ENCODE measurements at places on chromosomes 5 and 9.
A peak's percentile ranks its signal among the peaks of the same experiment; 100 is the strongest.

DNA sequence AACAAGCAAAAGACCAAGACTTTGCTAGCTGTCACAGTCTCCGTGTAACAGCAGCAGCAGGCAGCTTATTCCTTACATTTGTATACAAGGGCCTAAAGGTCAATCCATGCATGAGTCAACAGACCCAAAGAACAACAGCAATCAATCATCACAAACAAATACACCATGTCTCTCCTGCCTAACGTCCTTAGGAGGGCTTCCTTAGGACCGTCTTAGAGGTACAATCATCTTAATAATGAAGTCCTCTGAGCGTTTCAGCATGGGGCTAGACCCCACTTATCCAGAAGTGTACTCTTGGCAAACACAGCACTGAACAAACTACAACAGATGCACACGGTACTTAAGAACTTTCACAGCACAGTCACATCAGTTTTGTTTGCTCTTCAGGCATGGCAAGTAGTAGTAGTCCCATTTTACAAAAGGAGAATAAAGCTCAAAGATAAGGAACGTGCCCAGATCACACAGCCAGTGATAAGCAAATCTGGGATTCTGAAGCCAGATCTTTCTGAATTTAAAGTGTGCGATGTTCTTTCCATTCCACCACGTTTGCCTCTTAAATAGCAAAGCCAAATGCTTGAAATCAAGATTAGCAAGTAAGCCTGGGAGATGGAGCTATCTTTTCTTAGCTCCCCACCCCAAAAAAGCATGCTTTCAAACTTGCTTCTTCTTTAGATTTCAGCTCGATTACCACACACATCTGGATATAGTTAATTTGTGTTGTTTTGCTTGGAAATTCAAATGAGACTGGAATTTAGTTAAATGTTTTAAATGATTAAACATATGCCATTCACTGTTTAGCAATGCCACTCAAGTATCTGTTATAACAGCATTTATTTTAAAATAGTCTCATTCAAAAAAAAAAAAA lies 24.2 kb downstream of the PSMB7 start:
- DNase-seq = no peak

GRCh38 chr5:138606378-138607064 lies 31.3 kb upstream of the HSPA9 start:
- no peak for DNase-seq

DNA sequence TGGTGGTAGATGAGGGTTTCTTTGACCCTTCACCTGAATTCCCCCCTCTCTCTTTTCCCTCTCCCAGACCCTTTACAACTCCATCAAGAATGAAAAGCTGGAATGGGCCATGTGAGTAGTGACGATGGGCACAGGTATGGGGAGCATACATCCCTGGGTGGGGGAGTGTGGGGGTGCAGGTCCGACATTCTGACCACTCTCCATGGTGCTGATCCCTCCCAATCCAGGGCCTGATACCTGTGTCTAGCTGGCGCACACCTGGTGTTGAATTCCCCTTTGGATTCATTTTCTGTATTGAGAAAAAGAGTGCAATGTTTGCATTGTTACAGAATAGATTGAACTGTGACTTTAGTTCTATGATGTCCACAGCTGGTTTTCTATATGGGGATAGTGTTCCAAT lies 40.0 kb downstream of the PSD2 start:
- DNase-seq = no peak

DNA sequence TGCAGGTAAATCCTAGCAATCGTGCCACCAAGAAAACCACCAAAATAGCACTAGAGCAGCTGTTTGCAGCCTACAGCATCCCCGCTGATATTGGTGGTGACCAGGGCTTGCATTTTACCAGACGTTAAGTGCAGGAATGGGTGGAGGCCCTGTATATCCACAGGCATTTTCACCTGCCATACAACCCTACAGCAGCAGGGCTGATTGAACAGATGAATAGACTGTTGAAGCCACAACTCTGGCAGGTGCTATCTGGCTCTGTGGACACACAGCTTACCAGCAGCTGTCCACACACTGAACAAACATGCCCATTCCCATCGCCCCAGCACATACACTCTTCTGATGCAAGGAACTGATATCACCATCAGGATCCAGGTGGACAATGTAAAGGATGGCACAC lies 154.5 kb upstream of the APC start:
- DNase-seq = no peak

- DNase-seq = no peak
Measured at GRCh38 chr9:36962691-36963090, 71.4 kb downstream of the PAX5 start.

GRCh38 chr5:104452550-104452949 lies 890.0 kb upstream of the NUDT12 start:
- no peak for DNase-seq

DNA sequence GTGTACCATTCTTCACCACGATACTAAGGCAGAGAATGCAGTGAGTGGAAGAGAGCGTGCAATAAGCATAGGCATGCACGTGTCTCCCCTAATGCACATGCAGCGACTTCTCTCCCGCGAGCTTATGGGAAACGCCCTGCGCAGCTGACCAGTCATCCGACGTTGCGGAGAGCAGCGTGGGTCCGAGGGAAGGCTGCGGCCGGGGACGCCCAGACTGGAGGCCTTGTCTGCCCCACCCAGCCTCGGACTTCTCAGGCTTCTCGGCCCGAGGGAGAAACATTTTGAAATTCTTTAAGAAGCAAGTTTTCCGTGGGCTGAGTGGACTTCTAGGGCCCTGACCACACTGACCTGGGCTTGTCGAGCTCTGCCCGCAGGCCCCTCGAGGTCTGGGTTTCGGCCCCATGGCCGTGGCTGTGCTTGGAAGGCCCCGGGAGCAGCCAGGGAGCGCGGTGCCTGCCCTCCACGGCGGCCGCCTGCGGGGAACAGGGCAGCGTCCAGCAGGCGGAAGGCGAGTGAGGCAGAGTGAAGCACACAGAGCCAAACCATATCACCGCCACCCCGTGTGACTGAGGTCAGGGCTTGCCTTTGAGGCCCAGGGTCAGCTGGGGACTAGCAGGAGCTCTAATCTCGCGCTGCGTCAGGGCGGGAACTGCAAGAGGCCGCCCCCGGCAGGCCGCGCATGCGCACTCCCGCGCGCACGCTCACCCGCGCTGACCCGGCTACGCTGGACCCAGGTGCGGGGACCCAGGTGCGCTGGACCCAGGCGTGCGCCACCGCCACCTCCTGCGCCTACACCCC lies 60.0 kb upstream of the IRX1 start:
- DNase-seq = no peak

- DNase-seq = peak; percentile 89
Measured at GRCh38 chr5:169805527-169805934, 168.5 kb downstream of the DOCK2 start.

GRCh38 chr9:132590037-132590317 lies 7.6 kb downstream of the BARHL1 start:
- DNase-seq = no peak

DNA sequence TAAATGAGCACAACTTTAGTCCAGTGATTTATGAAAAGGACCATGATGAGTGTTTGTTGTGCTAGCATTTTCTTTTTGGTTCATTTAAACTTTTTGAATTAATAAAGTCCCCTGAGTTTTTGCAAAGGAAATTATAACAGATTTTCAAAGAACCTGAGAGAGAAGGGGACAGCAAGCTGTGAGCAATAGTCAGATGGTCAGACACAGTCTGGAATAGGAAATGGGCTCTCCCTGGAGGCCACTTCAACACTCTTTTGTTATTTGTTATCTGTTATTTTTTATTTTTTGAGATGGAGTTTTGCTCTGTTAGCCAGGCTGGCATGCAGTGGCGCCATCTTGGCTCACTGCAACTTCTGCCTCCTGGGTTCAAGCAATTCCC lies 171.1 kb downstream of the ARHGEF28 start:
- no peak for DNase-seq

GRCh38 chr5:142618130-142618523 lies 67.8 kb downstream of the FGF1 start:
- DNase-seq = no peak

- DNase-seq = no peak
Measured at GRCh38 chr9:109399258-109399767, 78.5 kb upstream of the EPB41L4B start.

DNA sequence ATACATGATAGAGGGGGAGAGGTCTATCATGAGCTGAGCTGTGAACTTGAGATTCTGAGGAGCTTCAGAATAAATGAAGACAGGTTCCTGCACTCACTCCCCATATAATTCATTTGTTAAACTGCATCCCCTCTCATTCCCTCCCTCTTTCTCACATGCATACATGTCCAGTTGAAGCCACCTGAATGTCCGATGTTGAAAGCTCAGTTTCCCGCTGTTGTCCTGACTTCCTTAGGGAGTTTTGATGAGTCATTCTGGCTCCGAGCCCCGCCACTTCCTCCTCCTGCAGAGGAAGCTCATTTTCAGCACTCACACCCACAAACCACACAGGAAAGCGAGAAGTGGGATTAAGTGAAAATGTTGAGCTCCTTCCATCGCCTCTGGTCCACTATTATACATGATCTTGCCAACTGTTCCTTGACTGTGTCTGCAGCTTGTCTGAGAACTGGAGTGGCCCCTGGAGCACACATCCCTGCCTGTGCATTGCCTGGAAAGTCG lies 121.2 kb downstream of the CEMIP2 start:
- DNase-seq = peak; percentile 90

GRCh38 chr5:150527038-150527437 lies 19.1 kb downstream of the NDST1 start:
- no peak for DNase-seq

GRCh38 chr5:172630986-172631385 lies 10.1 kb upstream of the NEURL1B start:
- DNase-seq = no peak

- no peak for DNase-seq
Measured at GRCh38 chr5:163363389-163363788, 74.0 kb upstream of the CCNG1 start.

GRCh38 chr5:93145767-93146166 lies 435.3 kb downstream of the NR2F1-AS1 start:
- DNase-seq = no peak

DNA sequence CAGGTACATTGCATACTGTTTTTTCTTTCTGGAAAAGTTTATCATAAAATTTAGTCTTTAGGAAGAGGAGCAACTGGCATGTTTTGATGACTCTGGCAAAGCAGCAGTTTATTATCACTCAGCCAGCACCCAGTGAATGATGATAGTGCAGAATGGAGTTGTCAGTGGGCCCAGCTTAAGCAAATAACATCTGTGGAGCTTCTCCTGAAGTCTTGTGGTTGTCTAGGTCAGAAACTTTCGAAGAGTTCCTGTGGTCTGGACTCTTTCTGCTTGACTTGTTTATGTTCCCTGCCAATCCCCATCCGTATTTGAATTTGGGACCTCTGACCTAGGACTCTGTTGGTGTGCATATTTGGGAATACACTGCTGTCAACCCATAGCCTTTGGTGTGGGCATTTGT lies 38.1 kb upstream of the C5orf47 start:
- no peak for DNase-seq

- DNase-seq = no peak
Measured at GRCh38 chr9:98401140-98402018, 145.9 kb upstream of the TBC1D2 start.

GRCh38 chr5:97751540-97751939 lies 568.5 kb upstream of the RIOK2 start:
- no peak for DNase-seq

- peak; percentile 50 for DNase-seq
Measured at GRCh38 chr5:93620487-93621326, 37.7 kb downstream of the NR2F1 start.

GRCh38 chr5:34436761-34437501 lies 219.2 kb upstream of the RAI14 start:
- no peak for DNase-seq

DNA sequence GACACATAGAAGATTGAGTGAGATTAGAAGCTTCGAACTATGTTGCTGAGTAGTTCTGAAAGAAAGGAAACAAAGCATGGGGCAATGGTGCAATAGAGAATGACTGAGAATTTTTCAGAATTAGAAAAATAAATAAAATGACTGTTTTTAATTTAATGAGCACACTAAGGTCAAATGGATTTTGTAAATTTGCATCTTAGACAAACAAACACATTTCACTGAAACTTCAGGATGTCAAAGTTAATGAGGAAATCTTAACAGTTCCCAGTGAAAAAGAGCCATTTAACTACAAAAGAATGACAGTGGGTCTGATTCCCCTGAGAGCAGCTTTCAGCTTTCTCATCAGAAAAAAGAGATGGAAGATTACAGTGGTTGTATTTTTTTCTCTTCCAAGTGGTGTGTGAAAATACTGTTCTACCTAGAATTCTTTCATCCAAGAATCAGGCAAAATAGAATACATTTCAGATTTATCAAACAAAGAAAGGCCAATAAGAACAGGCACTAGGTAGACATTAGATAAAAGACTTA lies 591.9 kb downstream of the SEMA5A start:
- DNase-seq = no peak

GRCh38 chr5:120624021-120624563 lies 160.0 kb downstream of the PRR16 start:
- DNase-seq = no peak

DNA sequence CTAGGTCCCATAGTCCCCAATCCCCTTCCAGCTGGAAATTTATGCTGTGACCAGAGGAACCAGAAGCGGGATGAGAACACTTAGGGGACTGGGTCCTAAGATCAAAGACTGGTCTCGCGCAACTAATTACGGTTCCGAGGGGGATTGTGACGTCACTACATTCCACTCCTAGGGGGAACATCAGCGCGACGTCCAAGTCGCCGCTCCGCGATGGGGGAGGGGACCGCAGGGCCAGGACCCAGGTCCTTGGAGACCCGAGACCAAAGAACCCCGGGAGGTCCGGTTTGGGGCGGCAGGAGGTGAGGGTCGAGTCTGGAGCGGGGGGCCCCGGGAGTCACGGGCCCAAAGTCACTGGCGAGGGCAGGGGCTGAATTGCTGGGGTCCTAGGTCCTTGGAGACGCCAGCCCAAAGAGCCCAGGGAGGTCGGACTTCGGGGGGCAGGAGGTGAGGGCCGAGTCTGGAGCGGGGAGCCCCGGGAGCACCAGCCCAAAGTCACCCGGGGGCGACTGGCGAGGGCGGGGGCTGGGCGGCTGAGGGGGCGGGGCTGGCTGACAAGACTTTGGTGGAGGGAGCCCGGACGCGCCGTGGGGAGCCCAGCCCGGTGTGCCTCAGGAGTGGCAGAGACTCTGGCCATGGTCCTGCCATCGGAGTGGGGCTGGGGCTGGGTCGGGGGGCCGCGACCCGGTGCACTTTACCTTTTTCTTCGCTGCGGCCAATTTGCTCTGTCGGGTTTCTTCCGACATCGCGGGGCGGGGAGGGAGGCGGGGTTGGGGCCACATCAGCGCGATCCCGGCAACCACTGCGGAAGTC lies at the start of gene GOLGA2:
GOLGA2 (minus strand) TSS at position 810 of the 810 bp plus-strand sequence; CDS start at position 779, 31 bp downstream.
- DNase-seq = no peak

DNA sequence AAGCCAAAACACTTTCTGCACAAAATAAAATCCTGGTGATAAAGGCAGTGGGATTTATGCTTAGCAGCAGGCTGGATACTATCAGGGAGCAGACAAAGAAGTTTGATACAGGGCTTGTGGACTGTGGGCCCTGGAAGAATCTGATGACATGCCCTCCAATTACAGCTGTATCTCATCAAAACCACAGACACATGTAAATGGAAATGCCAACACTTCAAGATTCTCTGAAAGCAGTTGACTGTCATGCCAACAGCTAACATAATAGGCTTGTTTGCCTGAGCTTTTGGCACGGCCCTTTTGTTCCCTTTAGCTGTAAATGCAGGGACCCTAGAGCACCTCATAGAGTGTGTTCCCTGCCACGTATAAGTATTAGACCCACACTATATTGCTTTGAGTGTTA lies 114.4 kb downstream of the STK32A start:
- DNase-seq = no peak

- no peak for DNase-seq
Measured at GRCh38 chr9:127066851-127067136, 55.6 kb downstream of the ANGPTL2 start.

GRCh38 chr5:133744960-133745308 lies 132.6 kb upstream of the FSTL4 start:
- no peak for DNase-seq

- DNase-seq = no peak
Measured at GRCh38 chr9:5832071-5832537, 813 bp downstream of the ERMP1 start.

Measured in inflammatory macrophage (primary cell).